ENCODE measurements at places on chromosomes 12 and 14.
A peak's percentile ranks its signal among the peaks of the same experiment; 100 is the strongest.

DNA sequence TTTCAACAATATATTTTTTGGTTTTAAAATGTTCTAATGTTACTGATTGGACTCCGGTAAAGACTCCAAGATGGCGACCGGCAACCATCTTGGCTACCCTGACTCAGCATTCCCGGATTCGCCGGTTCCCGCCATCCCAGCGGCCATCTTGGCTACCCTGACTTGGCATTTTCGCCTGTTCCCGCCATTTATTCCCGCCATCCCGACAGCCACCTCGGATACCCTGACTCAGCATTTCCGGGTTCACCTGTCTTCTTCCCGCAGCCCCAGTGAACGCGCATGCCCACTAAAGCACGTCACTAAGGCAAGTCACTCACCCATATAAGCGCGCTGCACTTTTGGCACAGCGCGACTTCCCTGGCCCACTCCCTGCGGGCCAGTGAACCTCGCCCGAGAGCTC is 9.0 kb upstream of the LRFN5 start:
- H3K4me1 ChIP-seq: no peaks in the 10 kb centered on the region
- DNase-seq: no peak
- H3K36me3 ChIP-seq: no peaks in the 10 kb centered on the region

- no peak for DNase-seq
- no peaks in the 10 kb centered on the region for H3K4me1 ChIP-seq
- no peaks in the 10 kb centered on the region for H3K27me3 ChIP-seq
- no peaks in the 10 kb centered on the region for H3K36me3 ChIP-seq
- no peak overlapping the region for H3K4me3 ChIP-seq
Observed at GRCh38 chr12:77648716-77649115, 182.0 kb upstream of the NAV3 start.

GRCh38 chr12:124426594-124427555 is 132.0 kb downstream of the RFLNA start:
- H3K4me1 ChIP-seq: peaks cover 13% of the 10 kb centered on the region
- H3K27me3 ChIP-seq: no peaks in the 10 kb centered on the region
- no peak overlapping the region for H3K4me3 ChIP-seq
- peak overlapping the region; percentile 73 for H3K27ac ChIP-seq
- H3K36me3 ChIP-seq: no peaks in the 10 kb centered on the region

DNA sequence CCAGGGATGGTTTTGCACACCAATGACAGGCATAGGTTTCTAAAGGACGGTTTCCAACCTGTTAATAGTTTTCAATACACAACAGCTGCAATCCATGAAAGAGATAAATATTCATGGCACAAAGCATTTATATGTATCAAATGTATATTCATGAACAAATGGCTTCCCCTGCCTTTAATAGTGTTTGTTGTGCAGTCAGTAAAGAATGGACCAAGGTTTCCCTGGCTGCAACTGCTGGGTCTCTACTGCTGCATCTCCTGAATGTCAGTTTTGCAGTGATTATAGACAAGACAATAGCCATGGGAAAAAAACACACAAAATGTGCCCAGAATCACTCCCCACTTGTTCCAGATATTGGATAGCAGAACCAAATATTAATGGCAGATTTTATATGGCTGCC is 284.1 kb downstream of the BTG1 start:
- H3K36me3 ChIP-seq: no peaks in the 10 kb centered on the region
- no peak overlapping the region for H3K27ac ChIP-seq
- DNase-seq: no peak
- H3K27me3 ChIP-seq: no peaks in the 10 kb centered on the region

GRCh38 chr12:7695566-7696197 is at the start of gene GDF3:
Gene GDF3, minus strand, starts transcription at chr12:7695775. Its CDS starts 47 bp downstream, at chr12:7695728.
- DNase-seq: peak; percentile 34
- no peaks in the 10 kb centered on the region for H3K4me1 ChIP-seq
- no peaks in the 10 kb centered on the region for H3K27me3 ChIP-seq
- no peak within 1 kb of the TSS for H3K27ac ChIP-seq
- H3K4me3 ChIP-seq: no peak within 1 kb of the TSS
- no peaks in the 10 kb centered on the region for H3K36me3 ChIP-seq

DNA sequence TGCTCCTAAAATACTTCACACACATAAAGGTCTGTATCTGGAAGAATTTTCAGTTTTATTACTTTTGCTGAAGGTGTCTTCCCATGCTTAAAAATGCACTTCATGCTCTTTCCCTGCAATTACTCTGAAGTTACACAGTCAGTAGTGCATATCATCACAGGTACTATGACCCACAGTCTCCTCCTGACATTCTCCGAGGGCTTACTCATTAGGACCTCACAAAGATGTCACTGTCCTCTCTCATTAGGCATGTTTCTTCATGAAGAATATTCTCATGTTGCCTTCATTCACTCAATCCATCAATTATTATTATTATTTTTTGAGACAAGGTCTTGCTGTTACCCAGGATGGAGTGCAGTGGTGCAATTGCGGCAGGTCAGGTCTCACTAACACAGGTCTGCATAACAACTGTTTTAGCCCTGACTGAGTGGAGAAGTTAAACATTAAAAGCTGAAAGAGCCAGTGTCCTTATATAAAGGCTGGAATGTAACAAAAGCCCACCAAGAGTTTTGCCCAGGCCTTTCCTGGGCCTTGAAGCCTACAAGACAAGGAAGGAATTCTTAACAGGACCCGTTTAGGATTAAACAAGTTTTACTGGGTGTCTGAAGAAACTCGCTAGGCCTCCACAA is 119.5 kb upstream of the WSCD2 start:
- no peak overlapping the region for H3K4me3 ChIP-seq
- no peak overlapping the region for H3K27ac ChIP-seq
- no peaks in the 10 kb centered on the region for H3K27me3 ChIP-seq
- DNase-seq: no peak
- no peaks in the 10 kb centered on the region for H3K4me1 ChIP-seq

DNA sequence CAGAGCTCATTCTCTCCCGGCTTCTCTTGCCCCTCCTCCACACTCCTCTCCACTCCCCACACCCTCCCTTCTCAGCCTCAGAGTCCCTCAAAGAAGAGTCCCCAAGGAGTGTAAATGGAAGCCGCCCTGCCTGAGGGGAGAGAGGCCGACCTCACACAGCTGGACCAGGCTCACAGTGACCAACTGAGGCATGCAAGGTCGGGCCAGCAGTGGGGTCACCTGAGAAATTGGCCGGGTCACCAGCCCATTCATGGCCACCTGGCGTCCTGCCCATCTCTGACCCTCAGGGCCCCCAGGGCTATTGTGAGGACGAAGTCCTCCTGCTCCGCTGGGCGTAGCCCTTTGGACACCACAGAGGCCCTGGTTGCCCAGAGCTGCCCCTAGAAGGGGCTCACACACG is 49.5 kb upstream of the NUAK1 start:
- H3K27ac ChIP-seq: no peak overlapping the region
- H3K36me3 ChIP-seq: no peaks in the 10 kb centered on the region
- no peaks in the 10 kb centered on the region for H3K27me3 ChIP-seq
- H3K4me3 ChIP-seq: no peak overlapping the region

DNA sequence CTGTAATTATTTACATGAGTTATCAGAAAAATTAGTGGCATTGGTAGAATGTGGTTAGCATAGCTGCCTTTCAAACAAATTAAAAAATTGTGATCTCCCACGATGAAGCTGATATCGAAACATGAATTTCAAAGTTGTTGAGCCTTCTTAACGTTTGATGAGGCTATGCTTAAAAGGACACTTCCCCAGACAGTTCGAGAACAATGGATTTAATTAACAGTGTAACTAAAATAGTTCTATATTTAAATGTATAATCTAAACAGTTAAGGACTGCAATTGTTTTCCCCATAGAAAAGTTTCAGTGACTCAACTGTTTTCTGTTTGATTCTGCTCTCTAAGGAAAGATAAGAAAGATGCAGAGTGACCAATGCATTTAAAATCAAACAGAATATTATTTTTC is 1.6 kb downstream of the CLEC2B start:
- peak overlapping the region; percentile 37 for H3K4me3 ChIP-seq
- no peaks in the 10 kb centered on the region for H3K27me3 ChIP-seq
- no peaks in the 10 kb centered on the region for H3K36me3 ChIP-seq

GRCh38 chr12:104226672-104227071 is 11.1 kb downstream of the TXNRD1 start:
- no peak for DNase-seq
- no peak overlapping the region for H3K27ac ChIP-seq
- no peaks in the 10 kb centered on the region for H3K27me3 ChIP-seq

- DNase-seq: no peak
- no peaks in the 10 kb centered on the region for H3K36me3 ChIP-seq
Observed at GRCh38 chr12:72543777-72544467, 271.8 kb downstream of the TRHDE start.

GRCh38 chr14:72889366-72889765 is 4.5 kb downstream of the DPF3 start:
- H3K36me3 ChIP-seq: no peaks in the 10 kb centered on the region
- H3K27me3 ChIP-seq: peaks cover 23% of the 10 kb centered on the region
- no peak overlapping the region for H3K4me3 ChIP-seq
- no peak for DNase-seq

GRCh38 chr12:39628836-39629235 is 9.2 kb upstream of the ABCD2 start:
- DNase-seq: no peak
- H3K4me3 ChIP-seq: no peak overlapping the region
- no peak overlapping the region for H3K27ac ChIP-seq
- no peaks in the 10 kb centered on the region for H3K27me3 ChIP-seq
- H3K4me1 ChIP-seq: no peaks in the 10 kb centered on the region

GRCh38 chr12:66092559-66093269 is 37.8 kb downstream of the LLPH start:
- no peak for DNase-seq
- H3K27me3 ChIP-seq: no peaks in the 10 kb centered on the region
- H3K4me3 ChIP-seq: no peak overlapping the region
- no peaks in the 10 kb centered on the region for H3K36me3 ChIP-seq
- no peaks in the 10 kb centered on the region for H3K4me1 ChIP-seq
- no peak overlapping the region for H3K27ac ChIP-seq

All from uterus (tissue), 4 donors.